ENCODE measurements at places on chromosomes 7 and 10.

DNA sequence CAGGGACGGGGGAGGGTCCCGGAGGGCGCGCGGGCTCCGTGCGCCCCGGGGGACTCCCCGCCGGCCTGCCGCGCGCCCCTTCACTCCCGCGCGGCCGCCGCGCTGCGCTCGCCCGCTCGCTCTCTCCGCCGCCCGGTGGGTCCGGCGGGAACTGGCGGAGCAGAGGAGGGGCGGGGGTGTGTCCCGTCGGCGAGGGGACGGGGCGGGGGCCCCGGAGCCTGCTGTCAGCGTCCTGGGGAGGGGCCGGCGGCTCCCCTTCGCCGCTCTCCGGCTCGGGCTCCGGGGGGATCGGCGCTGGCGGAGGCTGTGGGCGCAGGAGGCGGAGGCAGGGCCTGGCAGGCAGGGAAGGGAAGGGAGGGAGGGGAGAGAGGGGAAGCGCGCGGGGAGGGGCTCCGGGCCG, at the start of gene SH3PXD2A:
Gene SH3PXD2A (minus strand): TSS at position 153 of the 400 bp plus-strand sequence. CDS start 310 bp downstream, outside the sequence.
- peak; percentile 25 for DNase-seq

GRCh38 chr7:83934118-83934734, 260.4 kb downstream of the SEMA3A start:
- DNase-seq: no peak

- no peak for DNase-seq
These were observed 31.4 kb downstream of the RPA3 start for GRCh38 chr7:7686811-7687508.

DNA sequence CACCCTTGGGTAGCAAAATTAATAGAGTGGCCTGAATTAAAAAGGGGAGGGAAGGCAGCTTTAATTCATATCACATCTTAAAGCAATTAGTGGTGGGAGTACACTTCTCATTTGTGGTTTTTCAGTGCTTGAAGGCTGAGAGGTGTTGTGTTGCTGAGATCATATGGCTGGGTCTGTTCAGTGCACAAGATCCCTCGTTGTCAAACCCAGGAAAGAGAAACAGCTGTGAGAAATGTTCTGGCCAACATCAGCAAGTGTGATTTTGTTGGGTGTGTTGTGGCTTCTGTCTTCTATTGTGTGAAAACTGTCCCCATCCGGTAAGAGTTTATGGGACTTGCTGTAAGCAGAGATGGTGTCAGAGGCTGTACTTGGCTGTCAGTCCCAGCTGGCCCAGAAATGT, 197.9 kb upstream of the BMPER start:
- no peak for DNase-seq

DNA sequence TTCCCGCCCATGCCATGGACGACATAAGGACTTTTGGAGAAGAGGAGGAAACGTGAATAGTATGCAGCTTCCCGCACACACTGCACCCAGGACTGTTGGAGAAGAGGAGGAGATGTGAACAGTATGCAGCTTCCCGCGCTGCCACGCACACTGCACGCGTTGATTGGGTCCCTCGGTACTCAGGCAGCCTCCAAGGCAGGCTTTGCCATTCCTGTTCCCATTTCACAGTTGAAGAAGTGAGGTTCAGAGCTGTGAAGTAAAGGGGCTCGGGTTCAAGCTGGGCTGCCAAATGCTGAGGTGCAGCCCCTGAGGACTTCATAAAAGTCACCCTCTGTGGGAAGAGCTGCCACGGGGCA, 147.9 kb upstream of the FAM20C start:
- DNase-seq: no peak

DNA sequence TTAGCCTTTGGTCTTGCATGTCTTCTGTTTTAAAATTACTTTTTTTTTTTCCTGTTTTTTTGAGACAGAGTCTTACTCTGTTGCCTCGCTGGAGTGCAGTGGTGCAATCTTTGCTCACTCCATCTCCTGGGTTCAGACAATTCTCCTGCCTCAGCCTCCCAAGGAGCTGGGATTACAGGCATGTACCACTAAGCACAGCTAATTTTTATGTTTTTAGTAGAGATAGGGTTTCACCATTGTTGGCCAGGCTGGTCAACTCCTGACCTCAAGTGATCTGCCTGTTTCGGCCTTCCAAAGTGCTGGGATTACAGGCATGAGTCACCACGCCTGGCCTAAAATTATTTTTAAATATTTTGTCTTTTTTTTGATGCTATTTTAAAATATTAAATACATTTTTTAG, 38.5 kb downstream of the MLLT10 start:
- no peak for DNase-seq

- no peak for DNase-seq
These were observed 155.9 kb upstream of the SLC13A1 start for GRCh38 chr7:123355576-123356190.

- DNase-seq: no peak
These were observed 164.8 kb upstream of the CDC14C start for GRCh38 chr7:48759431-48760080.

GRCh38 chr10:117503244-117504205, 39.0 kb upstream of the EMX2 start:
- no peak for DNase-seq

GRCh38 chr7:148060724-148061123, 529.8 kb upstream of the C7orf33 start:
- no peak for DNase-seq

DNA sequence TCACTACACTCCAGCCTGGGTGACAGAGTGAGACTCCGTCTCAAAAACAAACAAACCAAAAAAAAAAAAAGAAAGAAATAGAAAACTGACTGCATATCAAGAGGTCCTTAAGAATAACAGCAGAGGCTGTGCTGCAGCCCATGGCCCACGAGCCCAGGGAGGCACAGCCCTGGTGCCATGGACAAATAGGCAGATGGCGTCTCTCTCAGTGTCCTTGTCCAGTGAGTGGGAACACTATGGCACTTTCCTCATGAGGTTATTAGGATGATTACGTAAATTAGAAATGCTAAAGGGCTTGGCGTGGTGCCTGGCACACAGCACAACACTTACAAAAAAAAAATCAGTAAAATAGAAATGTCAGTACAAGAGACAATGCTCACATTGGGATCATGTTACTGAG, 33.4 kb upstream of the PFKP start:
- no peak for DNase-seq

DNA sequence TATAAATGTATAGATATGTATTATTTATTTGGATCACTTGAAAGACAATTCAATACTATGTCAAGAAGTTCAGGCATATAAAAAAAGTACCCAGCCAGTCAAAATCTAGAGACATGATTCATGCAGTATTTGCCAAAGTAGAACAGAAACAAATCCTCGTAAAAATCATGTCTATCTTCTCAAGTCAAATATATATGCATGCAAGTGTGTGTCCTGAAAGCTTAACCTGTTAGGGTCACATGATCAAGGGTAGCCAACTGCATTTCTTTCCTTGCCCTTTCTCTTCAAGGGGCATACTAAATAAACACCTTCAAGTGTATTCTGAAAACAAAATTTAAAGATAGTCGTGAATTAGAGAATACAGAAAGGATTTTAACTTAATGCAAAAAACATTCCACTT, 107.0 kb downstream of the HIBADH start:
- DNase-seq: no peak

DNA sequence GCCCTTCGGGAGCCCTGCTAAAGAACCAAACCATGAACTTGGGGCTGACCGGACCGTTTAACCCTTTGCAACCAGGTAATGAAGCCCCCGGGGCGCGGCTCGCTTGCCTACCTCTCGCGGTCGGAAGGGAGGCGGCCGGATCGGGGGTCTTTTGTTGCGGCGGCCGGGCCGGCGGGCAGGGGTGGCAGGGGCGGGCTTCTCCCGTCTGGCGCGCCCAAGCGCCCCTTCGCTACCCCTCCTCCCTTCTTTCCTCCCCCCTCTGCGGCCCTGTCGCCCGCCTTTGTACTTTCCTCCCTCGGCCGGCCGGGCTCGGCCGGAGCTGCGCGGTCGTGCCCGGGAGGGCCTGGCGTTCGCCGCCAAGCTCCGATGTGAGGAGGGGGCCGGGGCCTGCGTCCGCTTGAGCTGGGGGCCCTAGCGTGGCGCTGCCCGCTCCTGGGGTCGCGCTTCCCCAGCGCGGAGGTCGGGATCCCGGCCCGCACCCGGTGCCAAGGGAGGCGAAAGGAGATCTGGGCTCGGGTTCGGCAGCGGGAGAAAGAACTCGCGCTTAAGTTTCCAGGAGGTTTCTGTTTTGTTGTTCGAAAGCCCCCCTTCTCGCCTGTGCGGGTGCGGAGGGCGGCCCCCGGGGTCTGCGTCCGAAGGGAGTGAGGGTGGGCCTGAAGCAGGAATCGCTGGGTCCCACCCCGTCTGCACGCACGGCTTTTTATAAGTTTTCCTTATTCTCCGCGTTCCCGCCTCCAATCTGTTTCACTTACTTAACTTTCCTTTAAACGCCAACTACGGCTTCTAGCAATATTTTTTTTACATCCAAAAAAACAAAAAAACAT, 436.8 kb upstream of the GALNT17 start:
- DNase-seq: no peak

DNA sequence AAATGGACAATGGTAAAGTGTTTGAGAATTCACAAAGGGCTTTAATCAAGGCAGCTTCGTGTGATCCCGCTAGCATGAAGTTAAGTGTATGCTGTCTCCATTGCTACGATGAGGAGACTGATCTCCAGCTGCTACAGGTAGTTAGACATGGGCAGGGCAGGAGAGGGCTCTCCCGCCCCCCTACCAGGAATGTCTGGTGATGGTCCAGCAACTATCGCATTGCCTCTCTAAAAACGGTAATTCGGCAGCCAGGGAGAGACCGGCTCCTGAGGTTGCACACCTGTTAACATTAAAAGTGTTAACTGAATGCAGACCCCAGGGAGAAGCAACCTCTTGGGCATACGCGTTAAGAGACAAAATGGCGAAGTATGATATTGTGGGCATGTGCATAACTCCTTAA, 37.9 kb downstream of the SVIL start:
- DNase-seq: no peak

DNA sequence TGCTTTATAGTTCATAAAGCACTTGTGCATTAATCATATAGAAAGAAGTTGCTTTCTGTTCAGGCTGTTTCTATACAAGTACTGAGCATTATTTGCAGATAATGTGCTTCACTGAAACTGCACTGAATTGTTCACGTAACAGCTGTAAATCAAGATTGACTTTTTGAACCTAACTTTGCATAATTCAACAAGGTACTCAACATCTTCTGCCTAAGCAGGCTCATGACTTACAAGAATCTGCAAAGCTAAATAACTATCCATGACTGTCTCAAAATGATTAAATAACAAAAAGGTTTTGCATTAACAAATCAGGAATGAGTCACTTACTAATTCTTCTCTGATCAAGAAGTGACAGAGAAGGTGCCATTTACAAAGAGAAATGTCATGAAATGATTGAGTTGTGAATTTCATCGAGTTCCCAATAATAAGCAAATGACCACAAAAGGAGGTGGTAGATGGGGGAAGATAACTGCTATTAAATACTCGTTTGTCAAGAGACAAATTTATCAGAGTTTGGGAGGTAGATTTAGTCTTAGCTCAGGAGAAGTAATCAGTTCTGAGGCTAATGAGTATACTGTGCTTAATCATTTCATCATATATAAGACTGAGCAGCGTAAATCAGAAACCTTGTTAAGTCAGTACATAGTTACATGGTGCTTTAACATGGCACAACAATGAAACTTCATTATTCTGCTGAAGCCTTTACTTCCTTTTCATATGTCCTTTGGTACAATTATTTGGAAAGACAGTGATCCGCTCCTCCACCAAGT, 161.3 kb upstream of the LRRN3 start:
- no peak for DNase-seq

DNA sequence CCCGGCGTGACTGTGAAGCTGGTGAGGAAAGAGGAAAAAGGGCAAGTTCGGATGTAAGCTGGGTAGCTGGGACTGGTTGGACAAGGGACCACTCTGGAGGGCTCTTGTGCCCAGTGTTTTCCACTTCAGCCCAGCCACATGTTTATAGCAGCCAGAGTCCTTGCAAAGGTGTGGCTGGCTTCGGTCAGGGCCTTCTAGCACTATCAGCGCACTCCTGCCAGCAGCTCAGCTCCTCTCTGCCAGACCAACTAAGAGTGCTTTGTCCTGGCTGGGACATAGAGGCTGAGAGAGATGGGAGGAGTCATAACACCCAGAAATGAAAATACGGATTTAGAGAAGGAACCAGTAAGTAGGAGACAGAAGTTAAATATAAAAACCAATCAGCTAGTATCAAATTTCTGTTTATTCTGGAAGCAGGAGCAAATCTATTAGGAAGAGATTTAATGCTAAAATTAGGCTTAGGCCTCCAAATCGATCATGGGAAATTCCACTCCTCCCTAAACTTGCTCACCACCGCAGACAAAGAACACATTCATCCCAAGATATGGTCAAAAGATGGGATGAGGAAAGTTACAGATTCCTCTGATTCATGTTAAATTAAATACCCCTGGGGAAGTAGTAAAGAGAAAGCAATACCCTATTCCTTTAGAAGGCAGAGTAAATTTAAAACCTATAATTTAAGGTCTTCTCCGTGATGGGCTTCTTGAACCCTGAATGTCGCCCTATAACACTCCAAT, 135.0 kb downstream of the RALA start:
- no peak for DNase-seq

- no peak for DNase-seq
These were observed 164.3 kb downstream of the BAMBI start for GRCh38 chr10:28841625-28842024.

DNA sequence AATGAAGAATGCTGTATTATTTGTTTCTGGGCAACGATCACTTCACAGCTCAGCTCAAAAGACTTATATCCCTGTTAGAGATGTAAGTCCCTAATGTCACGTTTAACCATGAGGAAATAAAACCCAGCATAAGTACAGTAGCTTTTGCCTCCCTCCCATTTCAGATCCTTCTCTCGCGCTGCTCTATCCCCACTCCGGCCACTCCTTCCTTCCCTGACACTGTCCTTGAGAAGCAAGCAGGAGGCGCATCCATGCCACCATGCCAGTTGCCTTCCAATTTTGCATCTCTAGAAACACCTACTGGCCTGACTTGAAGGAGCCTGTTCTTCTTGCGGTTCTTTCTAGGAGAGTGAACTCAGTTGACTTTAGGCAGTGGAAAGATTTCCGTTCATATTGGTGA, 1.2 kb downstream of the FAM180A start:
- DNase-seq: no peak

GRCh38 chr7:121000081-121000983, 11.8 kb downstream of the CPED1 start:
- DNase-seq: no peak
